Right ventricle myocardium inferior (tissue), 1 donor: ENCODE measurements at places on chromosomes 1 and 21. TPM values are rescaled to one million over a fixed set of nuclear protein-coding genes. Genes with fewer than 3 reads are reported as not detected.

CTPS1 gene
- 7.2 TPM for total RNA-seq

UMODL1 gene
- total RNA-seq, result not detected

B4GALT3 gene
- total RNA-seq, result 20.9 TPM

GORAB gene
- 7.8 TPM for total RNA-seq

APOBEC4 gene
- not detected for total RNA-seq

TNFRSF4 gene
- 1.4 TPM for total RNA-seq

THEM5 gene
- not detected for total RNA-seq

CD34 gene
- total RNA-seq, result 84.8 TPM

CTTNBP2NL gene
- total RNA-seq, result 12.5 TPM

CDCP2 gene
- not detected for total RNA-seq

DDI2 gene
- total RNA-seq, result 20.4 TPM

PYHIN1 gene
- total RNA-seq, result 0.32 TPM

LRRC39 gene
- 155 TPM for total RNA-seq

TRIM58 gene
- 0.27 TPM for total RNA-seq

PRRX1 gene
- 46.3 TPM for total RNA-seq

TAF1A gene
- total RNA-seq, result 1.7 TPM

RBM11 gene
- 0.14 TPM for total RNA-seq

DR1 gene
- total RNA-seq, result 37.1 TPM

ELAVL4 gene
- not detected for total RNA-seq

SLC30A2 gene
- 4.0 TPM for total RNA-seq

KRTAP19-3 gene
- total RNA-seq, result not detected

G0S2 gene
- 460 TPM for total RNA-seq

S100A8 gene
- total RNA-seq, result 79.9 TPM

BEND5 gene
- 4.6 TPM for total RNA-seq

FAM163A gene
- total RNA-seq, result 0.65 TPM

GPR25 gene
- total RNA-seq, result not detected

NBPF6 gene
- not detected for total RNA-seq

HTR6 gene
- total RNA-seq, result not detected

IL23R gene
- not detected for total RNA-seq

OR13G1 gene
- not detected for total RNA-seq

ATF3 gene
- total RNA-seq, result 13.7 TPM

GCSAML gene
- total RNA-seq, result 0.05 TPM

CBR1 gene
- 28.5 TPM for total RNA-seq

MARK1 gene
- total RNA-seq, result 17.3 TPM

GPR61 gene
- not detected for total RNA-seq

TDRD10 gene
- total RNA-seq, result 2.2 TPM

MYOC gene
- total RNA-seq, result 5.3 TPM

TXNDC12 gene
- total RNA-seq, result 21.2 TPM

B3GALT2 gene
- total RNA-seq, result 93.9 TPM

TFF2 gene
- total RNA-seq, result not detected

BRDT gene
- not detected for total RNA-seq

S100A9 gene
- total RNA-seq, result 190 TPM

GSTM5 gene
- total RNA-seq, result 2.8 TPM

RGS18 gene
- 1.3 TPM for total RNA-seq

ICOSLG gene
- total RNA-seq, result 4.9 TPM
